Retina (tissue), 1 donor: ENCODE measurements at places on chromosomes 3 and 15.

DNA sequence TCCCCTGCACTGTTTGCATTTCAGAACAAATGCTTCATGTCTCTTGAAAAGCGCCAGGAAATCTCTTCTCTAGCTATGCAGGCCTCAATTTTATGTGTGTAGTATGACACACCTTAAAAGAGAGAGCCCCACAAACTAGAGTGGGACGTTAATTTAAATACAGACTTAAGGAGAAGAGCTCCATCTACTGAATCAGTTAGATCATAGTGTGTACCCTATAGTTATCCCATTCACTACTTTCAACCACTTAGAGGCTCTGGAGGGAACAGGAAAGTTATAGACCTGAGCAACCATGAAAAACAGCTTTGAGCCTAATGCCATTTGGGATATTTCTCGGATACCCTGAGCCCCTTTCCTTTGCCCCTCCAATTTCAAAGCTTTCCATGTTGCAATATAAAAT, 153.7 kb downstream of the TIGIT start:
- no peak for DNase-seq

DNA sequence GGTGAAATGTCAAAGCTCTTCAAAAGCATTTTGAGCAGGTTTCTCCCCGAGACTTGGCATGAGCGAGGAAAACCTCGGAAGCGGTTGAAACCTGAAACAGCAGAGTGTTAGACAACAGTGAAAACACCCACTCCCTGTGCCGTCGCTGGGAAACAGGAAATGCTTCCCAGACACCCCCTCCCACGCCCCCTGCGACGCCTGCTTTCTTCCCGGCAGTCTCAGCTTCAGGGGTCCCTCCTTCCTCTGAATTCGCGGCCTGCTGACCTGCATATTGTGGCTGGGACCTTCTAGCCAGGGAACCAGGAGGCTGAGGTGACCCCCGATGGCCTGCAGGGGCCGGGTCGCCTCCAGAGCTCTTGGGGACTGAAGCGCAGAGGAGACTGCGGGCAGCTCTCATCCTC, 250.6 kb upstream of the LYSMD4 start:
- DNase-seq = no peak

- DNase-seq = no peak
These were observed 80.2 kb downstream of the TNIK start for GRCh38 chr3:171379961-171380483.

GRCh38 chr3:58148049-58148448, 62.7 kb downstream of the DNASE1L3 start:
- no peak for DNase-seq

GRCh38 chr15:69615736-69616135, 163.1 kb downstream of the RPLP1 start:
- DNase-seq = no peak

- no peak for DNase-seq
These were observed 8.6 kb downstream of the ISLR start for GRCh38 chr15:74182131-74182530.
